Mesenchymal stem cell (in vitro differentiated cells and primary cell): ENCODE measurements at places on chromosomes 4 and X.

- no peak overlapping the region for H3K27ac ChIP-seq
- H3K4me3 ChIP-seq = no peak overlapping the region
- no peak for DNase-seq
- peaks cover 4% of the 10 kb centered on the region for H3K27me3 ChIP-seq
- H3K36me3 ChIP-seq = no peaks in the 10 kb centered on the region
- H3K4me1 ChIP-seq = no peaks in the 10 kb centered on the region
Observed at GRCh38 chr4:155173371-155173770, 35.1 kb upstream of the NPY2R start.

- no peak for DNase-seq
- H3K27me3 ChIP-seq = no peaks in the 10 kb centered on the region
- no peaks in the 10 kb centered on the region for H3K36me3 ChIP-seq
Observed at GRCh38 chrX:118464501-118464900, 31.1 kb upstream of the DOCK11 start.

GRCh38 chr4:152586668-152587067 is 50.8 kb upstream of the FBXW7 start:
- DNase-seq = no peak
- no peaks in the 10 kb centered on the region for H3K36me3 ChIP-seq
- H3K27ac ChIP-seq = no peak overlapping the region

DNA sequence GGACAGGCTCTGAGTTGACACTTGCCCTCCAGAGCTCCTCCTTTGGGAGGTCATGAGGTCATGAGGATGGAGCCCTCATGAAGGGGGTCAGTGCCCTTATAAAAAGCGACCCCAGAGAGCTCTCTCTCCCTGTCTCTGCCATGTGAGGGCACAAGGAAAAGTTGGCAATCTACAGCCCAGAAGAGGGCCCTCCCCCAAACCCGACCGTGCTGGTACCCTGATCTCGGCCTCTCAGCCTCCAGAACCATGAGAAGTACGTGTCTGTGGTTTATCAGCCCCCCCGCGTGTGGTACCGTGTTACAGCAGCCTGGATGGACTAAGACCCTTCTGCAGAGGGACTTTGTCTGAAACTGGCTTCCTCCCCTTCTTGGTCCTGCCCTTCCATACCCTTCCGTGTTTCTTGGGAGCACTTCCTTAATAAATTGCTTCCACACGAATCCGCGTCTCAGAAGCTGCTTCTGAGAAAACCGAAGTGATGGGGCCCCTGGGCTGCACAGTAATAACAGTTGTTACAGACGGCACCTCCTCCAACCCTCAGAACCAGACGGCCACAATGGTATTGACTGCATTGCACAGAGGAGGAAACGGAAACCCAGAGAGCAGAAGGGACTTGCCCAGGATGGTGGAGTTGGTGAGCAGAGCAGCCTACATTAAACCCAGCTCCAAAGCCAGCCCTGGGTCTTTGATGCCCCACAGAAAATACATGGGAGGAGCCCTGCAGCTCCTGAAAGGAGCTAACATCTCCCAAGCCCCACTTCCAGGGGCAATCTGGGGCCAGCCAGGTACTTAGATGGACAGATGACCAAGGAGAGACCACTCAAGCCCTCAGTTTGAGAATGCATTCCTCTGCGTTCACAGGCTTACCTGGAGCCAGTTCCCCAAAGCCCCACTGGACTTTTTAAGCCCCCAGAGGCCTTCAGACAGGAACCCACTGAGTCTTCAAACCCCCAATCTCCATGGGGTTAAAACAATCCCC is 242.7 kb downstream of the BCOR start:
- DNase-seq = peak; percentile 25
- no peak overlapping the region for H3K27ac ChIP-seq
- no peaks in the 10 kb centered on the region for H3K27me3 ChIP-seq
- H3K4me3 ChIP-seq = no peak overlapping the region
- H3K36me3 ChIP-seq = no peaks in the 10 kb centered on the region

DNA sequence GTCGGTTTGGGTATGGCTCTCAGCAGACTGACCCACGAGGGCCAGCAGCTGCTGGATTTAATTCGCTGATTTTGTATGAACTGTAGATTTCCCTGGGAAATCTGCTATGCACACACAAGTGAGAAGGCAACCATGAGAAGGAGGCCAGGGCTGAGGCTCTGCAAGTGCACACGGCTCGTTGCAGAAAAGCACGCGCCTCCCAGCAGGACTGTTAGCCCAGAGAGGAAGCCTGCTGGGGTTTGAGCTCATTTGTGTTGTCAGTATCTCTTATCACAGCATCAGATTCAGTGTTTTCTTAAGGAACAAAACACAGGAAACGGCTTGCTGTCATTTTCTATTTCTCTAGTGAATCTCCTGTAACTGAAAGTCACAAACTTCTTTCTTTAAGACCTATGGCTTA is 296.2 kb upstream of the FAT1 start:
- no peaks in the 10 kb centered on the region for H3K36me3 ChIP-seq
- no peaks in the 10 kb centered on the region for H3K27me3 ChIP-seq
- H3K4me1 ChIP-seq = peaks cover 5% of the 10 kb centered on the region
- H3K4me3 ChIP-seq = no peak overlapping the region
- DNase-seq = no peak

DNA sequence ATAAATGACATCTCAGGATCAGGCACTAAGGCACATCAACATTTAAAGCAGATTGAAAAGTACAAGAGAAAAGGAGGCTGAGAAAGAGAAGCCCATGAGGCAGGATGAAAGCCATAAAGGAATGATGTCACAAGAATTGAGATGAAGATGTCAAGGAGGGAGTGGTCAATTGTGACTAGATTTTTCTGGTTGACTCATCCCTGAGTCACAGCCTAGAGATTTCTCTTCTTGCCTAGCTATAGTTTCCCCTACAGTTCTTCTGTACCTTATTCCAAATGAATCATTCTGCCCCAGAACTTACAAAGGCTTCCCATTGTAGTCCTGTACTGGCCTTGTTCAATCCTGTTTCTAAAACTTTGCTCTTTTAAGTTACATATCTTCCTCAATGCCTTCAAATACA is 3.4 kb upstream of the USP53 start:
- H3K4me3 ChIP-seq = no peak overlapping the region
- no peaks in the 10 kb centered on the region for H3K36me3 ChIP-seq
- no peaks in the 10 kb centered on the region for H3K4me1 ChIP-seq
- H3K27me3 ChIP-seq = no peaks in the 10 kb centered on the region
- peak; percentile 96 for DNase-seq
- H3K27ac ChIP-seq = peak overlapping the region; percentile 10

DNA sequence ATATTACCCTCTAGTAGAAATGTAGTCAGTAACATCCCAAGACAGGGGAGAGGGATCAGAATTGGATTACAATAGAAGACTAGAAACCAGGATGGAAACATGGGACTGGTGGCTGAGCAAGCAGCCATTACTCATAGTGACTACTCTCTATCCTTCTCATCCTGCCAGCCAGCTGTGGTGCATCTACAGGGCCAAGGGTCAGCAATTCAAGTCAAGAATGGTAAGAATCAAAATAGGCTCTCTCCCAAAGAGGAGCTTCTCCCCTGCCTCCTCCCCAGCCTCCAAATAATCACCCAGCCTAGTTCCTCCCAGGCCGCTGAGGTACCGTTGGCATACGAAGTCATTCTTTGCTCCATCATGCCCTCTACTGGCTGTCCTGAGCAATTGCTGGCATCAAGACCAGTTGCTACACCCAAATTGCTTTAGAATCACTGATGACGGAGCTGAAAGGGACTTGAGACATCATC is 19.4 kb downstream of the AWAT2 start:
- H3K36me3 ChIP-seq = no peaks in the 10 kb centered on the region
- no peaks in the 10 kb centered on the region for H3K4me1 ChIP-seq
- peak; percentile 29 for DNase-seq
- H3K4me3 ChIP-seq = no peak overlapping the region
- H3K27me3 ChIP-seq = peaks cover 47% of the 10 kb centered on the region

- no peaks in the 10 kb centered on the region for H3K27me3 ChIP-seq
- no peak overlapping the region for H3K4me3 ChIP-seq
- no peaks in the 10 kb centered on the region for H3K36me3 ChIP-seq
- no peak for DNase-seq
Observed at GRCh38 chr4:21205821-21206531, 505.7 kb downstream of the PACRGL start.

- no peak overlapping the region for H3K4me3 ChIP-seq
- no peaks in the 10 kb centered on the region for H3K36me3 ChIP-seq
- H3K27ac ChIP-seq = no peak overlapping the region
- DNase-seq = no peak
Observed at GRCh38 chr4:78707268-78707667, 68.9 kb upstream of the BMP2K start.

DNA sequence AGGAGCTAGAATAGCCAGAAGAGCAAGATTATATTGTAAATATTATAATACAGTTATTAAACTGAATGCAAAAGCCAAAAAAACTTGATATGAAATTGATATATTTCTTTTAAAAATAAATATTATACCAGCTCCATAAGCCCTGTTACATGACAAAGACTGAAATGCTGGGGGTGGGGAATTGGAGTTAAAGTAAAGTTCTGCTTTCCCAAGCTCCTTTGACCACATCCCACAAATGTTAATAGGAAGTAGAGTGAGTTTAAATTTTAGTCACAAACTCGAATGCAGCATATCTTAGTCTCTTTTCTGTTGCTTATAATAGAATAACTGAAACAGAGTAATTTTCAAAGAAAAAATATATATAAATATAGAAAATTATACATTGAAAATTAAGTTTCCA is 46.9 kb upstream of the NFKB1 start:
- H3K4me1 ChIP-seq = no peaks in the 10 kb centered on the region
- H3K27ac ChIP-seq = no peak overlapping the region
- H3K27me3 ChIP-seq = no peaks in the 10 kb centered on the region
- no peak overlapping the region for H3K4me3 ChIP-seq

DNA sequence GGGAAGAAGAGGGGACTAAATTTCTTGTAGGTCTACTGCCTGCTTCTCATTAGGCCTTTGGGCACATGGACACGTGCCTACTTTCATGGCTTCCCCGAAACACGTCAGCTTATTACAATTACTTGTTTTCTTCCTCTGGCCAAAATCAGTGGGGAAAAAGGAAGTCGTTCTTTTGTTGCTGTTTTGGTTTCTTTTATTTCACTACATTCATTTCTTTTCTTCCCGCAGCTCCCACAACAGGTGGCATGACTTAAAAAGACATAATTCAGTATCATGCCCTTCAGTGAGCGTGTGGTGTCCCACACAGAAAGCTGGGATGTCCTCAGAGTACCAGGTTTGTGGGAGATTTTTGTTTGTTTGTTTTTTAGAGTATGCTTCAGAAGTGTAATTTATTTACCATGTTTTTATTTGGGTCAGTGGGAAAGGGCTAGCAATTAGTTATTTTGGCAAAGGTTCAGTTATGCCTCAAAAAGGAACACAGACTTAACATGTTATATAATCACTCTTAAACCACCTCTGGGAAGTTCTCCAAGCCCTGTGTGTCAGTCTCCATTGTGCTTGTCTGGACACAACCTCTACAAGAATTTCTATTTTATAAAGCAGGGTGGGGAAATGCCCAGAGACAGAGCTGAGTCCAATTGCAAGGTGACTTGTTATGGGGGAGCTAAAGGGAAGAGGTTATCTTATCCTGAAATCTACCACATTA is 44.2 kb upstream of the SPRY1 start:
- no peak overlapping the region for H3K4me3 ChIP-seq
- DNase-seq = no peak
- no peaks in the 10 kb centered on the region for H3K36me3 ChIP-seq
- H3K4me1 ChIP-seq = peaks cover 3% of the 10 kb centered on the region

GRCh38 chr4:127782275-127783025 is at the start of gene HSPA4L:
TSS of gene HSPA4L (plus strand) at chr4:127782322. CDS start at chr4:127782551, 229 bp downstream.
- H3K27ac ChIP-seq = no peak within 1 kb of the TSS
- no peaks in the 10 kb centered on the region for H3K27me3 ChIP-seq
- peak within 1 kb of the TSS; percentile 60 for H3K4me3 ChIP-seq
- H3K36me3 ChIP-seq = no peaks in the 10 kb centered on the region

DNA sequence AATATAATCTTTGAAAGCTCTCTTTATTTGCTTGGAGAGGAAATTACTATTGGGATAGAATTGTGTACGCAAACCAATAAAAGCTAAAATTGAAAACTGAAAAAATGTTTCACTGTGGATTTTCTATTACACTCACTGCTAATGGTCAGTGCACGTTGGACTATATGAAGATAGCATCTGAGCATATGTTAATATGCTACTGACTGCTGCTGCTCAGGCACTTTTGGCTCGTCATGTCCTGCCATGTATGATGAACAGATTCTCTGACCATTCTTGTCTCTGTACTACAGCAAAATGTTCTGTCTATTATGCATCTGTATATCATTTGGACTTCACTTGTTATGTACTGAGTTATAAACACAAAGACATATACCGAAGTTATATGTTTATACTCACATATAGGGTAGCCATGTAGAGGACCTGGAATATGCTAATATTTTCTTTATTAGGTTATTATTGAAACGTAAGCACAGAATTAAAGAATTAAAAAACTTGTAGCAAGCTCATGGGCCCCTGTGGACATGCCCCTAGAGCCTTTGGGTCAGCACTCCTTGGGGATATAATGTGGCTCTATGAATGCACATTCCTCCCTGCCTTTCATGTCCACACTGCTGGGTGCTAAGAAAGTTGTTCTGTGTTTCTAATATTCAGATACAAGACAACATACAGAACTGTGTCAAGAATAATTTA is 120.8 kb downstream of the ANK2 start:
- DNase-seq = no peak
- no peaks in the 10 kb centered on the region for H3K36me3 ChIP-seq
- no peaks in the 10 kb centered on the region for H3K4me1 ChIP-seq
- H3K4me3 ChIP-seq = no peak overlapping the region

DNA sequence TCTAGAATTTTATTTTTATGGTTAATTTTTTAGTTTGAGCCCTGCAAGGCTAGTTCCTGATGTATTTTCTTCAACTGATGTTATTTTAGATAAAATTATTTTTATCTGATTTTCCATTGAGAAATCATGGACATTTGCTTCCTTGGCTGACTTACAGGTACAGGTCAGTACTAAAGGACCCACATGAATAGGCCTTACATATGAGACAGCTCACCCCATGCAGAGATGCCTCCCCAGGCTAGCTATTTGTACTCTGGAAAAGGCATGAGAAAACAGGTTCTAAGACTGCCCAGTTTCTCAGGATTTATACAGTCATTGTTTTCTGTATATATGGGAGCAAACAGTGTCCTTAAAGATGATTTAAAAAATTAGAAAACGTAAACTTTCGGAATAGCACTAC is 255.5 kb downstream of the BMPR1B start:
- H3K36me3 ChIP-seq = no peaks in the 10 kb centered on the region
- DNase-seq = no peak
- no peak overlapping the region for H3K4me3 ChIP-seq
- no peak overlapping the region for H3K27ac ChIP-seq

- H3K4me3 ChIP-seq = no peak overlapping the region
- H3K36me3 ChIP-seq = peaks cover 11% of the 10 kb centered on the region
- no peak for DNase-seq
Observed at GRCh38 chrX:111102636-111103035, 6.6 kb downstream of the PAK3 start.

- H3K27ac ChIP-seq = no peak overlapping the region
- H3K4me1 ChIP-seq = no peaks in the 10 kb centered on the region
- no peak overlapping the region for H3K4me3 ChIP-seq
- no peak for DNase-seq
- H3K27me3 ChIP-seq = no peaks in the 10 kb centered on the region
Observed at GRCh38 chrX:151938172-151938571, 25.5 kb downstream of the MAGEA4 start.

GRCh38 chrX:1610166-1610565 is 4.7 kb upstream of the ASMT start:
- H3K4me3 ChIP-seq = no peak overlapping the region
- no peaks in the 10 kb centered on the region for H3K27me3 ChIP-seq
- peaks cover 12% of the 10 kb centered on the region for H3K4me1 ChIP-seq
